T-helper 1 cell (primary cell): ENCODE measurements at places on chromosomes 5 and 9.

- DNase-seq: no peak
Measured at GRCh38 chr5:23507278-23507685, at the start of gene PRDM9. TSS of gene PRDM9 (plus strand) at chr5:23507609. CDS start at chr5:23509034, 1,425 bp downstream.

- DNase-seq: no peak
Measured at GRCh38 chr5:141508798-141509611, 20.1 kb downstream of the PCDHGC5 start.

GRCh38 chr9:126894052-126894603 lies 20.5 kb upstream of the RALGPS1 start:
- DNase-seq: no peak

- DNase-seq: no peak
Measured at GRCh38 chr9:70110194-70111041, 66.8 kb downstream of the MAMDC2 start.

DNA sequence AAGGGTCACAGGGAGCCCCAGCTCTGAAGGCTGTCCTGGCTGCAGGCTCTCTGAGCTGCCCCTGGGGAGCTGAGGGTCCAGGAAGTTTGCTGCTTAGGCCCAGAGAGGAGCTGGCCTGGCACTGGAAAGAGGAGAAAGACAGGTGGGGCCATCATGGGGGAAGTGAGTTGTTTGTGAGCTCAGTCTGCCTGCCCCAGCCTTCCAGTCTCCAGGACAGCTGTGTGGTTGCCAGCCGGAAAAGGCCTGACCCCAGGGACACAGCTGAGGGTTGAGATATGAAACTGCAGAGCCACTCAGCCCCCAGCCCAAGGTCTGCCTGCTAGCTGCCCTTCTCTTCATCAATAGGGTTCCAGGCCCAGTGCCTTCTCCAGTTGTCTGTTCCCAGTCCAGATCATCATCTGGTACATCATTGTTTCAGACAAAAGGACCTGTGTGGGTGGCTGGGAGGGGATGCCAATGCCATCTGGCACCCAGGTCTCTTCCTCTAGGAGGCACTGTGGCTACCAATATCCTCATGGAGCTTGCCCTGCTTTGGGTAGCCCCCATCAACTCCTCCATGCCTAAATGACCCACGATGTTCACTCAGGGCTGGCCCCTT lies 4.3 kb upstream of the DDX41 start:
- DNase-seq: no peak

DNA sequence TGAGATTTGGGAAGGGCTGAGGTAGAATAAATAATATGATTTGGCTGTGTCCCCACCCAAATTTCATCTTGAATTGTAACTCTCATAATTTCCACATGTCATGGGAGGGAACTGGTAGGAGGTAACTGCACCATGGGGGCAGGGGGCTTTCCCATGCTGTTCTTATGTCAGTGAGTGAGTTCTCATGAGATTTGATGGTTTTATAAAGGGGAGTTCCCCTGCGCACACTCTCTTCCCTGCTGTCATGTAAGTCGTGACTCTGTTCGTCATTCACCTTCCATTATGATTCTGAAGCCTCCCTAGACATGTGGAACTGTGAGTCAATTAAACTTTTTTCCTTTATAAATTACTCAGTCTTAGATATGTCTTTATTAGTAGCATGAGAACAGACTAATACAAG lies 115.5 kb upstream of the STARD4 start:
- DNase-seq: no peak

- DNase-seq: no peak
Measured at GRCh38 chr9:136729144-136729543, 13.6 kb downstream of the LCN10 start.

DNA sequence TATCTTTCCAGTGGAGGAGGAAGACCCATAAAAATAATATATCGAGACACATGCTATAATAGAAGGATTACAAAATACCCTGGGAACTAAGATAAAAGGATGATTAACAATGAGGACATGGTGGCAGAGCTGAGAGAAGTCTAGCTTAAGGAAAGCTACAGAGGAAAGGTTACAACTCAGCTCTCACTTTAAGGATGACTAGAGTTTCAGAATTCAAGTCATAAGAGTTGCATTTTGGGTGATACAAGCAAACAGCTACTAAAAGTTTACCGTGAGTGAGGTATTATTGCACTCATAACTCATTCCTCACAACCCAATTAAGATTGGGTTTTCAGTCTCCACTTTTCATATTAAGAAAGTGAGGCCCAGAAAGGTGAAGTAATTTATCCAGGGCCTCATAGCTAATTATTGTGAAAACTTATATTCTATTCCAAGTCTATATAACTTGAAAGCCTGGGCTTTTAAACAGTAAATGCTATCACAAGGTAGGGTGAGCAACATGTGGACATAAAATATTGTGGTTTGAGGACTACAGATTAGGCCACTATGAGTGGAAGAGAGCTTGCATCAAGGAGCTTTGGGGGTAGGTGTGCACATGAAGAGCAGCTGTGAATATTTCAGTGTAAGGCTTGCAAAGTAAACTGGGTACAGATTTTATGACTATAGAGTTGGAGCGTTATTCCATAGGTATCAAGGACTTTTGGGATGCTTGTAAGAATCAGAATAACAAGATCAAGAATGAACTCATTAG lies 28.0 kb downstream of the JAKMIP2 start:
- DNase-seq: no peak

- DNase-seq: no peak
Measured at GRCh38 chr5:138945421-138946240, 70.5 kb upstream of the LRRTM2 start.

- DNase-seq: no peak
Measured at GRCh38 chr5:88116396-88116795, 152.2 kb downstream of the TMEM161B start.

GRCh38 chr9:70856411-70856810 lies 265.0 kb downstream of the TRPM3 start:
- DNase-seq: no peak
